ENCODE measurements at places on chromosomes 11 and 22.
A peak's percentile ranks its signal among the peaks of the same experiment; 100 is the strongest.

DNA sequence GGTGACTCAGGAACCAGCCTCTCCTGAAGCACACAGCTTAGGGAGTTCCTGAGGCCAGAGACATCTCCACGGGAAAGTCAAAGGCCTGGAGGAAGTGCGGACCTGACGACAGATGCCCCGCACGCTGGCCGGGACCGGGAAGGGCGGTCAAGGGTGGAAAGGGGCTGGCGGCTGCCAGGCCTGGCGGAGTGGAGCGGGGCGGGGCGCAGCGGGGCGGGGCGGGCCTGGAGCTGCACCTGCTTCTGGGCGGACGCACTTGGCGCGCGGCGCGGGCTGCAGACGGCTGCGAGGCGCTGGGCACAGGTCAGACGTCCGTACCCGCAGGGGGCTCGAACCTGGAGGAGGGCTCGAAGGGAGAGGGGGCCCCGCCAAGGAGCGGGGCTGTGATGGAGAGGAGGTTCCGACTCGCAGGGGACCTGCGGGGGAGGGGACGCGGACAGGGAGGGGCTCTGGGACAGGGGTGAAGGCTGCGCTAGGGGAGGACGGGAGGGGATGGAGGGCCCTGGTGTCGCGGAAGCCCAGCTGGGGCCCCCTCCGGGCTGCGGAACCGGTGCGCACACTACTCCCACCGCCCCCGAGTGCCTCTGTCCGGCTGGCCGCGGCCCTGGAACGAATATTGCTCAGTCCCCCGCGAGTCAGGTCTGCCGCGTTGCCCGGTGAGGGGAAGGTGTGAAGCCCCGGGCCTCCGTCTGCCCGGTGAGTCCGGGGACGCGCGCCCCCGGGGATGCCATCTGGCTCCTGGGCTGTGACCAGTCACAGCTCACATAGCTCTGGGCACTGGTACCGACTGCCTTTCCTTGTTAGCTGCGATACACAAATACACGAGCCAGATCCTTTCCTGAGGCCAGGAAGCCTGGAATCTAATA, at the start of gene TMEM45B:
Gene TMEM45B, plus strand, starts transcription at position 253 of the 866 bp plus-strand sequence. CDS start 36,635 bp downstream, outside the sequence.
- no peak for DNase-seq

DNA sequence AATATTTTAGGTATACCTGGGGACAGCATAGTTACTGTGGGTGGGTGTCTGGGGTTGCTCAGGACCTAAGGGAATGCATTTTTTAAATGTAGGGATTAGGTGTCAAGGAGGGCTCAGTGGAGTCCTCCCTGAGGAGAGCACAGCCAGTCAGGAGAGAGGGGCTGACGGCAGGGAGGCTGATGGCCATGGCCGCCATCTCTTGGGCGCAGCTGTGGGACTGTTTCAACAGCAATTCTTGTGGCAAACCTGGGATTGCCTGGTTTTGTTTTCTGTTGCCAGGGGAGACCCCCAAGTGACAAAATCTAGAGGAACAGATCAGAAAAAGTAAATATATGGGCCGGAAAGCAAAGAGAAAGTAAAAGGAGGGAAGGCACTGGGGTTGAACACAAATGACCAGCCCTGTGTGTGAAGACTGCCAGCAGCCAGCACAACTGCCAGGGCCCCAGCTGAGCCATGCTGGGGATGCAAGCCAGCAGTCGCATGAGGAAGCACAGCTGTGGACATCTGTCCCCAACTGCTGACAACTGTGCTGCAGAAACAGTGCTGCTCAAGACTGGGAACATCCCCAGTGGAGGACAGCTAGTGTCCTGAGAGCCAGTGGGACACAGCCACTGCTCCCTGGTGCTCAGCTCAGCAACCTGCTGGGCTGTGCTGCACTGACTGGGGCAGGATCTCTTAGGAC, 10.5 kb downstream of the MIF start:
- DNase-seq: no peak

GRCh38 chr11:113464416-113464815, 10.8 kb downstream of the DRD2 start:
- DNase-seq: no peak

GRCh38 chr22:23079814-23080521, 9.6 kb downstream of the GNAZ start:
- no peak for DNase-seq

DNA sequence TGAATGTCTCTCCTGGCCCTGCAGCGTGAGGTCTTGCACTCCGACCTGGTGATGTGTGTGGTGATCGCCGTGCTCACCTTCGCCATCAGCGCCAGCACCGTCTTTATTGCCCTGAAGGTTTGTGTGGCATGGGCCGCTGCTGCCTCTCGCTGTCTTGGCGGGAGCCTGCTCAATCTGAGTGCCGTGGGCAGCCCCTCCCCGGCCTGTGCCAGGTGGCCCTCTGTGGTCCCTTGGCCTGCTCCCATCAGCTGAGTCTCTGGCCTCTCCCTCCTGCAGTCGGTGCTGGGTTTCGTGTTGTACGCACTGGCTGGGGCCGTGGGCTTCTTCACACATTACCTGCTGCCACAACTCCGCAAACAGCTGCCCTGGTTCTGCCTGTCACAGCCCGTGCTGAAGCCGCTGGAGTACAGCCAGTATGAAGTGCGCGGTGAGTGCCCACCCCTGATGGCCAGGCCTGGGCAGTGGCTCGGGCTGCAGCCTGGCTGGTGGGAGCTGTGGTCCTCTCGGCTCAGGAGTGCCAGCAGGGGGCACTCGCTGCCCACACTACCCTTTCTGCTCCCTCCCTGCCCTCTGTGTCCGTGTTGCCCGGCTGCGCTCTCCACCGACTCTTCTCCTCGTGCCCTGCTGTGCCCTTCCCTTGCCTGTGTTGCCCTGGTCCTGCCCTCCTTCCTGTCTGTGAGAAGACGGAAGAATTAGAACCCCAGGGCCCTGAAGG, 10.2 kb downstream of the PCNX3 start:
- peak; percentile 55 for DNase-seq

- no peak for DNase-seq
Observed at GRCh38 chr11:87007963-87008362, 29.8 kb upstream of the TMEM135 start.

GRCh38 chr22:44091021-44091721, 67.1 kb downstream of the PARVB start:
- DNase-seq: no peak

GRCh38 chr11:124791626-124792341, 8.4 kb downstream of the MSANTD2 start:
- DNase-seq: no peak

DNA sequence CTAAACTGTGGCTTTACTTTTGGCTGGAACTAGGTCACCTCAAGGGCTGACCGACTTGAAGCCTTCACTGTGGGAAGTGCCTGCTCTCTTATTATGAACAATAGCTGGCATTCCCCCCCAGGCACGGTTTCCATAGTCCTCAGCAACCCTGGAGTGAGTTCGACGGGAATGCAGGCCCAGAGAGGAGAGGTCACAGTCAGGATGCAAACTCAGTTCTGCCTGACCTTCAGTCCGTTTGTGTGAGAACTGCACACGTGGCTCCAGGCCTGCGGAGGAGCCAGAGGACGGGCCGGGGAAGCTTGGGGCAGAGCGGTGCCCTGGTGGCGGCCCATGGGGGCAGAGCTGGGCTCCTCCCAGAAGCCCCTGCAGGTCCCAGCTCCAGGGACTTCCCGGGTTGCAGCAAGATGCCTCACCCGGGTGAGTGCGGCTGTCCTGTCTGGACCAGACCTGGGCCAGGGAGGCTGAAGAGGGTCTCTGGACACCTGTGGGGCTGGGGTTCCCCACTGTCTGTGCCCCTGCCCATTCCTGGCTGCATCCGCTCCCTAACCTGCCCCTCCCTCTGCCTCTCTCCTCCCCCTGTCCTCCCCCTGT, 17.2 kb downstream of the SLC25A18 start:
- DNase-seq: no peak

DNA sequence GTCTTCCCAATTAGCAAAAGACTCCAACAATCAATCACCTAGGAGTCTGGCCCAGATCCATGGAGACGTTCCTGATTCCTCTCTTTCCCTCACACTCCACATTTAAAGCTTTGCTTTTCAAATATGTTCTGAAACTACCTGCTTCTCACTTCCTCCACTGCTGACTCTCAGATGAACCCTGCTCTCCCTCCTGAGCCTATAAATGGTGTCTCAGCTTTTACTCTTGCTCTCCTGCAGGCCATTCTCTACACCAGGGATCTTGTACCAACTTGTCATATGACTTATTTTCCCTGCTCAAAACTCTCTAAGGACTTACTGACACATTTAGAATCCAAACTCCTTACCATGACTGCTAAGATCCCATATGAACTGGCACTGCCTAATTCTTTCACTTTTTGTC, 138.4 kb upstream of the DDI1 start:
- DNase-seq: no peak

- no peak for DNase-seq
Observed at GRCh38 chr11:128551058-128551457, 36.3 kb downstream of the ETS1 start.

GRCh38 chr11:12456651-12457579, 79.5 kb downstream of the PARVA start:
- DNase-seq: no peak

DNA sequence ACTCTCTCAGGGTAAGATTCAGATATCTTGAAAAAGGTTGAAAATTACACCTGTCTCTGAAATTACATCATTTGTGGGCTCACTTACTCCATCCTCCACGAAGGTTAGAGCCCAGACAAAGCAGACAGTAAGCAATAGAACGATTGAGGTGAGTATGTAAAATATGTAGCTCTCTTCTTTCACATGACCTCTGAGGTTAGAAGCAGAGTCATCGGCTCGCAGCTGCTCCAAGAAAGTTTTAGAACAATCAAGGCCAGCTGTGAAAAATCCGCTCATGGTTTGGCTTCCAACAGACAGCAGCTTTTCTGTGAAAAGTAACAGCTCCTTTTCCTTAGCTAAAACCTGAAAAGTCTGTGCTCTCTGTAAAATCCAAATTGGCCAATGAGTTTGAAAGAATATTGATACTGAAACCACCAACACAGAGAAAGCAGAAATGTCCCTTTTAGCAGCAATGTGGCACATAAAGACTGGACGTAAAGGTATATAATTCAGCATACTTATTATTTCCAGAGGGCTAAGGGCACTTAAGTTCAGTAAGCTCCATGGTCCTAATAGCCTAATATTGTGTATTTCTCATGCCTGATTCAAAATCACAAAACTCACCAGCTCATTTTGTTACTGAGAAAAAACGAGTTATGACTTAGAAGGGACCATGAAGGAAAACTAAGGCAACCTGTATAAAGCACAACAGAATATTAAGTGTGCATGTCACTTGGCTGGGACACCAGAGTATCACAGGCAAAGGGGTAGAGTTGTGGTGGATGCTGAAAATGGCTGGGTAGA, 78.2 kb downstream of the FAM76B start:
- DNase-seq: no peak

DNA sequence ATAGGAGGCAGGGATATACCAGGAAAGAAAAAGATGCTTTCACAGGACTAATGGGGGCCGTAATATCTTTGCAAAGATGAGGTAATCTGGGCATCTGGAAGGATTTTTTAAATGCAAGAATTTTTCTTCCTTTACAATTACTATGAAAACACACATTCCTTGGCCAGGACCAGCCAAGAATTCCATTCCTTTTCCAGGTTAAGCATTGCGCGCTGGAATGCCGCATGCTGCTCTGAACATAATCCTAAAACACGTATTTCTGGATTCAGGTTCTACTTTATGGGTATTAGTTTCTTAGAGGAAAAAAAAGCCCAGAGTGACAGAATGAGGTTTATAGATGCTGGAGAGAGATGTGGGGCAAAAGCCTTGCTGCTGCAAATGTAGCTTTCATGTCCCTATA, 99.4 kb upstream of the SORL1-AS1 start:
- no peak for DNase-seq

GRCh38 chr11:19242179-19242932, 1.6 kb upstream of the E2F8 start:
- DNase-seq: no peak

- DNase-seq: no peak
Observed at GRCh38 chr11:2093575-2094353, 45.4 kb downstream of the IGF2 start.

- no peak for DNase-seq
Observed at GRCh38 chr22:48070760-48071159, 1308.3 kb downstream of the TBC1D22A start.

GRCh38 chr11:121161349-121161917, 60.4 kb downstream of the TECTA start:
- no peak for DNase-seq

GRCh38 chr11:40294349-40294735, 1165.1 kb downstream of the LRRC4C start:
- DNase-seq: no peak

GRCh38 chr11:119919656-119920055, 190.7 kb upstream of the NECTIN1 start:
- no peak for DNase-seq

- no peak for DNase-seq
Observed at GRCh38 chr11:113670149-113670830, 35.8 kb downstream of the TMPRSS5 start.

GRCh38 chr22:24695561-24696511, 78.7 kb downstream of the PIWIL3 start:
- DNase-seq: no peak

- no peak for DNase-seq
Observed at GRCh38 chr11:116505298-116506262, 267.2 kb downstream of the BUD13 start.

DNA sequence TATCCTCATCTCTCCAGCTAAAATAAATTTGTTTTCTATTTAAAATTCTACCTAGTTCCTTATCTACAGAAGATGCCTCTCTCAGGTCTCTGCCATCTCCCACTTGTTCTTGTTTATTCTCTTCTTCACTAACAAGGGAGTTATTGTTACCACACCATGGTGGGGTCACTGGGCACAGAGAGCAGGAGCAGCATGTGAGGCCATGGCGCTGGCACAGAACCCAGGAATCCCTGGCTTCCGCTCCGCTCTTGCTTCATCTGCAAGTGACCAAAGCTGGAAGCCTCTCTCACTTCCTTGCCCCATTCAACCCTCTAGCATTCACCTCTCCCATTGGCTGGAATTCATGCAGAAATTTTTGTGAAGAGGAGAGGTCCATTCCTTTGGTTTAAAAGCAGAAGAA, 190.7 kb upstream of the NCAM1 start:
- DNase-seq: no peak

DNA sequence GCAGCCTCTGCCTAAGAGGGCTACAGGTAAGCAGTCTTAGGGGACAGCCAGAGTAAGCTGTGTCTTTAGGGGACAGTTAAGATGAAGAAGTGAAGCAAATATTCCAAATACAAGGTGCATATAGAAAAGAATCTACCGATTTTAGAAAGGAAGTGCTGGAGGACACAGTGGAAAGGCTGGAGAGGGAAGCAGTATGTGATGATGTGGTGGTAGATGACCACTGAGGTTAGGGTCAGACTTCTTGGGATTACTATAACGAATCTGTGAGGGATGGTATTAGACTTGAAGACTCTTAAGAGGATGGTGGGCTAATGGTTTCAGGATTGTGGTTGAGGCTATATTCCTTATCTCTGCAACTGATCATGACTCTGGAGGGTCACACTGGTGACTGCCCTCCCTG, 40.0 kb upstream of the PHOX2A start:
- no peak for DNase-seq

- no peak for DNase-seq
Observed at GRCh38 chr11:117384045-117384444, 56.4 kb downstream of the CEP164 start.
